ENCODE measurements at places on chromosomes 2 and 18. TPM values are rescaled to one million over a fixed set of nuclear protein-coding genes. Genes with fewer than 3 reads are reported as not detected.

- no peak for DNase-seq
These were observed 163.3 kb downstream of the SMAD7 start for GRCh38 chr18:48787203-48788151.

DNA sequence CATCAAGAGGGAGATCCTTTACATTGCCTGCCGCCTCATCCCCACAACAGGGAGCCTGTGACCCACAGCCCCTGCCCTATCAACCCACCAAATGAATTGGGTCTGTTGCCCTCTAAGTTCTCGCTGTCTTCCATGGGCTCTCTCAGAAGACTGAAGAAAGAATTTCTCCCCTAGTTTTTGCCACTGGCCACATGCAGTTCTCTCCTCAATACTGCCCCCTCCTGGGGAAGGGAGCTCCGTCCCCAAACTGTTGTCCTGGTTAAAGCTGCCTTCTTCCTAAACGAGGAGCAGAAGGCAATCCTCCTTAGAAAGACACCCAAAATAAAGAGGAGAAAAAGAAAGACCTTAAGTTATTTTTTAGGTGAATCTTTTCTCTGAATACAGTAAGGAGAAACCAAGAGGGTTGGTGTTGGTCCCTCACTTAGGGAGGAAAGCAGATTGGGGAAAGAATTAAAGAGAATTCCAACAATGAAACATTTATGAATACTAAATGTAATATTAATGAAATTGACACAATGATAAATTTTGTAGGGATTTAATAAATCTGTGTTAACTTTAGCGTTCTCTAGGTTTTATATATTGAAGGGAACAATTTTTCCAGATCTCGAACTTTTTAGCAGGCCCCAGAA, 31.1 kb upstream of the SATB2 start:
- DNase-seq = peak; percentile 78

Gene ERMN
- not detected for total RNA-seq

GRCh38 chr18:73059280-73059679, 191.5 kb upstream of the NETO1 start:
- DNase-seq = no peak

GRCh38 chr2:218716070-218716469, 5.4 kb downstream of the TTLL4 start:
- peak; percentile 70 for DNase-seq

All from PC-3 (cell line).